ENCODE measurements at places on chromosomes 6 and 20. TPM values are rescaled to one million over a fixed set of nuclear protein-coding genes. Genes with fewer than 3 reads are reported as not detected.

HLA-E gene
- total RNA-seq: 93.2 TPM

PDYN gene
- total RNA-seq: not detected

C20orf202 gene
- total RNA-seq: not detected

CABLES2 gene
- total RNA-seq: 6.4 TPM

HLA-DQB2 gene
- total RNA-seq: not detected

CDH26 gene
- not detected for total RNA-seq

CENPW gene
- 12.1 TPM for total RNA-seq

TTLL9 gene
- 0.37 TPM for total RNA-seq

STK4 gene
- 23.4 TPM for total RNA-seq

SCUBE3 gene
- total RNA-seq: 96.6 TPM

BPIFA1 gene
- not detected for total RNA-seq

MICA gene
- total RNA-seq: 56.3 TPM

PXDC1 gene
- 222 TPM for total RNA-seq

GABRR1 gene
- total RNA-seq: not detected

DNA sequence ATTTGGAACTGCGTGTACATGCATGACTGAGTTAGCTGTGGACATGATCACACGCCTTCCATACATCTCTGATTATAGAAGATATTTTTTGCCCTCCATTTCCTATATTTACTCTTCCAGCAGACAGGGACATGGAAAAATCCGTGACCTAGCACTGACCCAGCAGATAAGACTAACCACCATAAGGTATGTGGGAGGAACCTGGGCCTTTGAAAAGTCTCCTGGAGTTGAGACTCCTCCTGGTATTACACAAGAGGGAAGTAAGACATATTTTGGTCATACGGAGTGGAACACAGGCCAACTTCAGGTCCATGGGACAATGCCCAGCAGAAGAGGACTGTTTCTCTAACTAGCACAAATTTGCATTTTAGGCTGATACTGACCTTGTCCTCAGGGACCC, 13.7 kb upstream of the SIRPB1 start:
- no peaks in the 10 kb centered on the region for H3K4me1 ChIP-seq
- no peaks in the 10 kb centered on the region for H3K36me3 ChIP-seq
- H3K27me3 ChIP-seq: peaks cover 4% of the 10 kb centered on the region
- no peak overlapping the region for H3K4me3 ChIP-seq

DNA sequence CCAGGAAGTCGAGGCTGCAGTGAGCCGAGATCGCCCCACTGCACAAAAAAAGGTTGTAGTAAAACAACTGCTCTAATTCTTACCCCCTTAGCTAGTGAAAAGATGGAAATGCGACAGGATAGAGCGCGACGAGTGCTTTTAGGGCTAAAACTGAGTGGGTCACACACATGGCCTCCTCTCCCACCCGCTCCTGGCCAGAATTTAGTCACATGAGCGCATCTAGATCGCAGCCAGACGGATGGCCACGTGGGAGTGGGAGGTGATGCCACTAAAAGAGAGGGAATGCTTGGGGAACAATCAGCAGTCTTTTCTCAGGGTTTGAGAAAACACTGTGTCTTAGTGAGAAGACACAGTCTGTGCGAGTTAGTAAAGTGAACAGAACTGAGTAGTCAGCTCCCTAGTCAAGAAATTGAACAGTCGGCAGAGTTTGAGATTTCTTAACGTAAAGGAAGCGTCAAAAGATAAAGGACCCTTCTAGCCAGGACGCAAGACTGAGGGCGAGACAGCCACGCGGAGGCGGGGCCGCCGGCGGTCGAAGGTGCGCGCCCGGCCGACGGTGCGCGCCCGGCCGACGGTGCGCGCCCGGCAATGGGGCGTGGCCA, 664 bp upstream of the ACTR5 start:
- no peak for DNase-seq
- H3K4me1 ChIP-seq: peaks cover 19% of the 10 kb centered on the region
- peak overlapping the region; percentile 95 for H3K4me3 ChIP-seq
- peaks cover 5% of the 10 kb centered on the region for H3K27me3 ChIP-seq
- H3K27ac ChIP-seq: peak overlapping the region; percentile 62
- H3K36me3 ChIP-seq: peaks cover under 1% of the 10 kb centered on the region

GRCh38 chr20:41989935-41990635, 371.9 kb upstream of the CHD6 start:
- no peaks in the 10 kb centered on the region for H3K27me3 ChIP-seq
- no peak for DNase-seq
- H3K36me3 ChIP-seq: no peaks in the 10 kb centered on the region
- no peaks in the 10 kb centered on the region for H3K4me1 ChIP-seq
- no peak overlapping the region for H3K27ac ChIP-seq
- H3K4me3 ChIP-seq: no peak overlapping the region

DNA sequence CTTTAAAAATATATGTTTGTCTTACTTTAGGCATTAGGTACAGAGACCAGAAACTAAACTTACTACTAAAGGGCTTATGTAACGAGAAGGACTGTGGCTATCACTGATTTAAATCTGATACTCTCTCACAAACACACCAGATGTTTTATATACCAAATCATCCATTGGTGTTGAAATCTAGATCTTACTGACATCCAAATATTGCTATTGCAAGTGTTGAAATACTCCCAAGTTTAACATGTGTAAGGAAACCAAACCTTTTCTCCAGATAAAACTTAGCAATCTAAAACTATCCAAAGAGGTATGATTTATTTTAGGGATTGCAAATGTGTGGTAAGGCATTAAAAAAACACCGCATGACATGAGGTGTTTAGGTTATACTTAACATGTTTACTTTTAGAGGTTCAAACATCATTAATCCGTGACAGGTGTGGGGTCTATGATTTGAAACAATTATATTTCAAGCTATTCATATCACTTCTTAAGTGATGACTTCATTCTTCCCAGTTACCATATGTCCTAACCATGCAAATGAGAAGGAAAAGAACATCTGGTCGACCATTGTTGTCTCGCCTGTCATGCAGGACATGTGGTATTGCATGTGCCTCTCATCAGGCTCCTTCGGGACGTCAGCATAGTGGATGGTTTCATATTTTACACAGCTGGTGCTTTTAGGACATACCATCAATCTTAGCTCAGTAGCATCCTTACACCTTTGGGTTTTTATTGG, 168.3 kb upstream of the SPACA1 start:
- no peak overlapping the region for H3K4me3 ChIP-seq
- DNase-seq: no peak
- no peaks in the 10 kb centered on the region for H3K36me3 ChIP-seq
- no peaks in the 10 kb centered on the region for H3K4me1 ChIP-seq
- H3K27me3 ChIP-seq: peaks cover 66% of the 10 kb centered on the region

DNA sequence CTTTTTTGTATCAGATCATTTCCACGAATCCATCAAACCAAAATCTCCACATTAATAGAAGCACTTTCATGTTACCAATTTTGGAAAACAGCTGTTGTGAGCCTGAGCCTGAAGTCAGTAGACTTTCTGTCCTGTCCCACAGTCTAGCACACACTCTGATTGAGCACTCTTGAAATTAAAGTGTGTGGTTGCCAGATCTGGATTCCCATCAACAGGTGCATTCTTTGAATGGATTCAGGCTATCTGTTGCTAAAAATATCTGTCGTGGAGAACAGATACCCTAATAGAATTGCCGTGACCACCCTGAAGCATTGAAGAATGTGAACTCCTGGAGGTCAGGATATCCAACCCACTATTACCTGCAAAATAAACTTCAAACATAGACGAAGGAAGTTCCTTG, 73.3 kb downstream of the TFAP2A start:
- H3K27me3 ChIP-seq: no peaks in the 10 kb centered on the region
- H3K4me3 ChIP-seq: no peak overlapping the region
- no peak for DNase-seq
- H3K36me3 ChIP-seq: no peaks in the 10 kb centered on the region

DNA sequence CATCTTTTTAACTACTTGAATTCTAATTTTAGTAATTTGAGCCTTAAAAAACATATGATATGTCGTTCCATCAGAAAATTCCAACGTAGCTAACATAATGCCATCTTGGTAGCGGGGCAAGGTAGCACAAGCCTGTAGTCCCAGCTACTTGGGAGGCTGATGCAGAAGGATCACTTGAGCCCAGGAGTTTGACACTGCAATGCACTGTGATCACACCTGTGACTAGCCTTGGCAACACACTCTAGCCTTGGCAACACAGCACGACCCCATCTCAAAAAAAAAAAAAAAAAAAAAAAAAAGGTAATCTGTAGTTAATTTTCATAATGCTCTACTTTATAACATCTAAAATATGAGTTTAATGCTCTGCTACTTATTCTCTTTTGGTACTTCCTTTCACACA, 6.7 kb downstream of the BCLAF1 start:
- peak overlapping the region; percentile 57 for H3K27ac ChIP-seq
- DNase-seq: no peak
- H3K4me1 ChIP-seq: peaks cover 64% of the 10 kb centered on the region
- H3K36me3 ChIP-seq: peaks cover 5% of the 10 kb centered on the region
- no peak overlapping the region for H3K4me3 ChIP-seq

- H3K27me3 ChIP-seq: peaks cover 11% of the 10 kb centered on the region
- no peaks in the 10 kb centered on the region for H3K36me3 ChIP-seq
- H3K27ac ChIP-seq: no peak overlapping the region
Measured at GRCh38 chr6:123022975-123023374, 26.9 kb downstream of the CLVS2 start.

DNA sequence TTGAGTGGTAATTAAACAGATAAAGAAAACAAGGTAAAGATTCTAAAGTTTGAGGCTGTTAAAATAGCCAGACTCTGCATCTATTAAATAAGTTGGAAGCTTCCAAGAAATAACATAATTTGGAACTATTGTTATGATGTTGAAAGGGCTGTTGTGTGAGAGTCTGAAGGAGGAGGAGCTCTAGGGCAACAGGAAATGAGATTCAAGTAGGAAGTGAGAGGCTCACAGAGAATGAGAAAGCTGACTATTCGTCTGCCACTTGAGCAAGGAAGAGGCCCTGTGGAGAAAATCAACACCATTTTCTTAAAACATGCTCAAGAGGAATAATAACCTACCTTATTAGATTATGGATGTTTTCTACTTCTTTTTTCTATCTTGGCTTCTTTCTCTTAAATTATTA, 185.2 kb downstream of the SLC24A3 start:
- no peaks in the 10 kb centered on the region for H3K4me1 ChIP-seq
- H3K36me3 ChIP-seq: no peaks in the 10 kb centered on the region
- H3K27ac ChIP-seq: no peak overlapping the region
- H3K27me3 ChIP-seq: no peaks in the 10 kb centered on the region
- DNase-seq: no peak

- H3K27me3 ChIP-seq: no peaks in the 10 kb centered on the region
- no peak overlapping the region for H3K27ac ChIP-seq
- no peak overlapping the region for H3K4me3 ChIP-seq
Measured at GRCh38 chr6:130873746-130874145, 46.5 kb downstream of the SMLR1 start.

- no peak for DNase-seq
- H3K27ac ChIP-seq: no peak overlapping the region
- no peaks in the 10 kb centered on the region for H3K27me3 ChIP-seq
- peaks cover 6% of the 10 kb centered on the region for H3K4me1 ChIP-seq
- no peak overlapping the region for H3K4me3 ChIP-seq
- H3K36me3 ChIP-seq: no peaks in the 10 kb centered on the region
Measured at GRCh38 chr6:54778731-54779130, 67.8 kb upstream of the FAM83B start.

DNA sequence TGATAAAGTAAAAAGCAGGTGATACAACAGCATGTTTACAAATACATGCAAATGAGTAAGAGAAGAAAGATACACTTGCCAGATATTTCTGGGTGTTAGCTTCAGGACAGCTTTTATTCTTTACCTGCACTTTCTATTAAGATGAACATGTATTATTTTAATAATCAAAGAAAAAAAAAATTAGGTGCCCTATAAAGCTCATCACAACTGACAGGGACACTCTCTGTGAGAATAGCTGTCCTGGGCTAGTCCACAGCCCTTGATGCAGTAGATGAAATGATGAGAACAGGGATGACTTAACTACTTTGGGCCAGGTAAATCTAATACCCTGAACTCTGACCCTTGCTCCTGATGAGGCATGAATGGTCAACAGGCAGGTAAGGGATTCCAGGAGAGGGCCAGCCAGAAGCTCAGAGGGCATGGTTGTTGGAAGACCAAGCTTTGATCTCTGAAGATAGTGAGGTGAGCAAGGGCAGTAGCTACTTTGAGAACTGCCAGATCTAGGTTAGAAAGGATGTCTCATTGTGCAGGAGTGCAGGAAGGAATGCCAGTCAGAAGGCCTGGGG, 15.6 kb downstream of the NSFL1C start:
- no peak overlapping the region for H3K27ac ChIP-seq
- H3K4me1 ChIP-seq: peaks cover 11% of the 10 kb centered on the region
- peaks cover 46% of the 10 kb centered on the region for H3K36me3 ChIP-seq
- H3K4me3 ChIP-seq: no peak overlapping the region

- H3K27me3 ChIP-seq: peaks cover 27% of the 10 kb centered on the region
- no peak overlapping the region for H3K4me3 ChIP-seq
- H3K36me3 ChIP-seq: no peaks in the 10 kb centered on the region
- H3K27ac ChIP-seq: no peak overlapping the region
Measured at GRCh38 chr6:123380257-123380656, 256.5 kb downstream of the TRDN start.

DNA sequence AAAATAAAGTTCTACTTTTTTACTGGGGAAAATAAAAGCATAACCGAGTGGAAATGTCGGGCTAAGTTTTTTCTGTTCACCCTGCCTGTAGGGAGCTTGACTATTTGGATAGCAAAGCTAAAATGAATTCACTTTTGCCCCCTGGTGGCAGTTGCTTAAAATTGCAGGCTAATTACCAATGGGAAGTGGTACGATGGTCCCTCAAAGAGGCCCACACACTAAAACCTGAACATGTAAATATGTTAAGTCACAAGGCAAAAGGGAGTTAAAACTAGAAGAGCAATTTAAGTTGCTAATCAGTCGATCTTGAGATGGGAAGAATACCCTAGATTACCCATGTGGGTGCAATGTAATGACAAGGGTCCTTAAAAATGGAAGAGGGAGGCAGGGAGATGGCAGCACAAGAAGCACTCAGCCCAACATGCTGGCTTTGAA, 916 bp upstream of the SUN5 start:
- no peaks in the 10 kb centered on the region for H3K36me3 ChIP-seq
- no peak overlapping the region for H3K27ac ChIP-seq
- DNase-seq: no peak
- H3K4me1 ChIP-seq: peaks cover 3% of the 10 kb centered on the region

GRCh38 chr6:56087421-56087820, 160.0 kb downstream of the COL21A1 start:
- H3K4me3 ChIP-seq: no peak overlapping the region
- H3K36me3 ChIP-seq: peaks cover 7% of the 10 kb centered on the region
- no peak for DNase-seq
- peak overlapping the region; percentile 55 for H3K27ac ChIP-seq
- peaks cover 34% of the 10 kb centered on the region for H3K4me1 ChIP-seq

Data from chondrocyte (in vitro differentiated cells).